Activated naive CD4-positive, alpha-beta T cell (primary cell): ENCODE measurements at places on chromosomes 2 and 18.

GRCh38 chr2:118380915-118381653 is 292.8 kb downstream of the INSIG2 start:
- no peak for DNase-seq

GRCh38 chr18:135045-135444 is 23.3 kb upstream of the USP14 start:
- DNase-seq: no peak

GRCh38 chr2:16554060-16554583 is 111.5 kb downstream of the CYRIA start:
- DNase-seq: no peak

DNA sequence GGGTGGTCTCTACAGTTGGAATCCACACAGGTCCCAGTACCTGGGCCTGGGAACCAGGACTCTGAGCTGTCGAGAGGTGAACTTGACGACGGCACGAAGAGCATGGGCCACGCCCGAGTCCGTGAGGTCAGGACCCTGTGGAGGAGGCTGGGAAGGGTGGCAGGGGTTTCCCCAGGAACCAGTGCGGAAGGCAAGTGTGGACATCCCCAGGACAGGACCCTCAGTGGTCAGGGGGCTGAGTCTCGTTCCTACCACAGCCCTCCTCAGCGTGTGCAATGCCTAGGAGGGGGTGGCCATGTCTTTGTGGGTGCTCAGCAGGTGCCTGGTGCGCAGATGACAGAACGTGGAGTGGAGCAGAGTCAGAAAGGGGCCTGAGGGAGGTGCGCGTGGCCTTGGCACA is 335.6 kb upstream of the SALL3 start:
- no peak for DNase-seq

GRCh38 chr2:200662727-200663126 is 76.9 kb downstream of the AOX1 start:
- no peak for DNase-seq

- no peak for DNase-seq
Observed at GRCh38 chr2:224976629-224977525, 65.4 kb downstream of the DOCK10 start.

DNA sequence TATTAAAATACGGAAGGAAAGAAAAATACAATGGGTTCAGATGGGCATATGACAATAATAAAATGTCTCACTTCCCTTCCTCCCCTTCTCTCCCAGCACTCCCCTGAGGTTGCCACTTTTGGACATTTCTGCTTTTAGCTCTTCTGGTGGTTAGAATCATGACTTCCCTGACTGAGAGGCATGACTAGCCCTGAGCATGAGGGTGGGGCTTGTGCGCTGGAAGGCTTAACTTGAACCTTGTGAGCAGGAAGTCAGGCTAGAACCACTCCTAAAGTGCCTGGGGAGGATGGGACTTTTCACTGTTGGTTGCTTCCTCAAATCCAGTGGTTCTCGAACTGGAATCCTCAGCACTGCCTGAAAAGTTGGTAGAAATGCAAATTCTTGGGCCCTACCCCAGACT is 19.7 kb upstream of the ARHGAP25 start:
- DNase-seq: no peak

DNA sequence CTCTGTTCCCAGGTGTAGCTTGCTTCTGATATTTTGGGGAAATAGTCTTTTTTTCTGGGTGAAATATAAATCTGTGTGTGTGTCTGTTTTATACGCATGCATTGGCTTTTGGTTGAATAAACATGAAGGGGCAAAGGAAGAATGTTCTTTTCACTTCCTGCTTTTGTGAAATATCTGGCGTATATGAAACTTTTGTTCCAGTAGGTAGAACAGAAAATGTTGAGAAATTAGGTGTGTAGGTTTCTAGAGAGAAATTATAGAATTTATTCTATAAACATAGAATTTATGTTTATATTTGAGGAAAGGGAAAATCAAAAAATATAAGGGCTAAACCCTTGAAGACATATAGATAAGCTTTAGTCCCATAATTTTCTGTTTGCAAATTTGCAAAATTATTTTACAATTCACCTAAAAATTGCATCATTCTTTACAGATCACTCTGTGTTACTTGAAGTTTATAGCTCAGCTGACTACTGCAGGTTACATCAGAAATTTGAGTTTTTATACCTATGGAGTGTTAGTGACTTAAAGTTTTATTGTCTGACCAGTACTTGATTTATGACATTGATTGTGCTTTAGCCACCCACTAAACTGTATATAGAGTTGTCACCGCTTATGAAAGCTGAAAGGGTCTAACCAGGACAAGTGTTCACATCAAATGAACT is 116.1 kb downstream of the FAM117B start:
- DNase-seq: no peak

DNA sequence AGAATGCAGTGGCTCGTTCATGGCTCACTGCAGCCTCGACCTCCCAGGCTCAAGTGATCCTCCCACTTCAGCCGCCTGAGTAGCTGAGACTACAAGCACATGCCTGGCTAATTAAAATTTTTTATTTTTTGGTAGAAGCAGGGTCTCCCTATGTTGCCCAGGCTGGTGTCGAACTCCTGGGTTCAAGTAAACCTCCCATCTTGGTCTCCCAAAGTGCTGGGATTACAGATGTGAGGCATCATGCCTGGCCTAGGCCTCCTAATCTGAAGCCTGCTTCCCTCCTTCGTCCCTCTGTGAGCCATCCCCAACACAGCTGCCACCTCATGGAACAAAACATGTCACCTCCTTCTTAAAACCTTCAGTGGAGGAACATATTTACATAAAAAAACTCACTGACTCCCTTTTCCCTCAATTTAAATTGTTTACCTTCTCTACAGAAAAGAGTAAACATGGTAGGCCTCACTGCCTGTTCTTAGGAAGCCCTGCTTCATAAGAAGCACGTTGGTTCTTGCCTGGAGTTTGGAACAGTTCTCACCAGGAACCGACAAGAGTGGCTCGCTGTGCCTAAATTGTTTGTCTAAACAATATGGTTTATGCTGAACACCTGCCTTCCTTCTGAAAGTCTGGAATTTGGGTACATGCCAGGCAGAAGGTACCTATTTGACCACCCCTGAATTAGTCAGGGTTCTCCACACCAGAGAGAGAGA is 12.1 kb upstream of the RHOB start:
- DNase-seq: no peak

GRCh38 chr2:172967036-172967982 is 108.3 kb upstream of the MAP3K20 start:
- no peak for DNase-seq

DNA sequence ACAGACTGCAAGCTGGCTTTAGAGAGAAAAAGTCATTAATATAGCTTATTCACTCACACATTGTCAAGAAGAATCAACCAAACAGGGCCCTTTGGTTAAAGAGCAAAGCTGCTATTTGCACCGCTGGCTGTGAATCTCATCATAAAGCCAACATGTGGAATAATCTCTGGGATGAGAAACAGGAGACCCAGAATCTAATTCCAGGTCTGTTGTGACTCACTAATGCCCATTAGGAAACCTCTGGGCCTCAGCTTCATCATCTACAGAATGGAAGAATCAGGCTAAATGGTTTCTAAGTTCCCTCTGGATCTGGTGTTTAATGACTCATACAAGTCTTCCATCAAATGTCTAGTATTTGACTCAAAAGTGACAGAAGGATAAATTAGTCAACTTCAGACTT is 591.7 kb upstream of the DDX18 start:
- no peak for DNase-seq

DNA sequence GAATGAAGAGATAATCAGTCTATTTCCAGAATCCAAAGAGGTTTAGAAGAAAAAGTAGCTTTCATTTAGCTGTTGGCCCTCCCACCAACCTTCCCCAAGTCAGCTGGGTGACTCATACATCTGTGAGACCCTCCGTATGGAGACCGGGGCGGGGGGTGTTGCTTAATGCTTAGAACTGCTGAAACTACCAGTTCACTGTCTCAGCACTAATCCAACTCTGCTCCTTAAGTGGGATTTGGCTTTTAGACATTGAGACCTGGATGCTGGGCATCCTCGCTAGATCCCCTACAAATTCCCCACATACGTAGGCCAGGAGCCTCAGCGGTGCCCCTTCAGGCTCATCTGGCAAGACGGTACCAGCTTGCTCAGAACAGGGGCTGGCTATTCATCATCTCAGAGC is at the start of gene SAG:
TSS of gene SAG (plus strand) at position 252 of the 400 bp plus-strand sequence. CDS start 1,374 bp downstream, outside the sequence.
- DNase-seq: no peak

- no peak for DNase-seq
Observed at GRCh38 chr2:236582968-236583367, 13.3 kb downstream of the ACKR3 start.

- DNase-seq: no peak
Observed at GRCh38 chr2:37827455-37827854, 97.6 kb upstream of the RMDN2 start.
